Vagina (tissue), 2 donors: ENCODE measurements at places on chromosomes 6 and 20. TPM values are rescaled to one million over a fixed set of nuclear protein-coding genes. Genes with fewer than 3 reads are reported as not detected.

The HLA-DMB gene
- total RNA-seq: 10.3 TPM

The FUT9 gene
- not detected for total RNA-seq

The ZSCAN23 gene
- total RNA-seq: 0.98 TPM

The AVP gene
- not detected for total RNA-seq

The EYA2 gene
- total RNA-seq: 8.1 TPM

The NOX3 gene
- total RNA-seq: not detected

The PCK1 gene
- 13.0 TPM for total RNA-seq

The TMEM244 gene
- total RNA-seq: not detected

The CD93 gene
- 45.4 TPM for total RNA-seq

The HS3ST5 gene
- total RNA-seq: not detected

The RAET1G gene
- 4.9 TPM for total RNA-seq

The FAM217A gene
- not detected for total RNA-seq

The LY6G5C gene
- 1.7 TPM for total RNA-seq

The HLA-DOA gene
- total RNA-seq: 30.2 TPM

The DNMT3B gene
- total RNA-seq: 1.2 TPM

The TP53INP2 gene
- total RNA-seq: 14.5 TPM

The FOXS1 gene
- total RNA-seq: not detected

The CNR1 gene
- total RNA-seq: 6.1 TPM

The MDFI gene
- 37.3 TPM for total RNA-seq

The SYCP2 gene
- total RNA-seq: 3.2 TPM

The TAGAP gene
- total RNA-seq: 8.1 TPM

The CABLES2 gene
- total RNA-seq: 1.5 TPM

The RAB5IF gene
- total RNA-seq: 64.3 TPM

The CAP2 gene
- 9.6 TPM for total RNA-seq

The IP6K3 gene
- 1.5 TPM for total RNA-seq

The KIAA0408 gene
- total RNA-seq: 4.7 TPM

The FOXO3 gene
- 110 TPM for total RNA-seq

The CTCFL gene
- not detected for total RNA-seq

The KCNK16 gene
- total RNA-seq: not detected

The SLC13A3 gene
- 1.2 TPM for total RNA-seq

The SYCP2L gene
- 0.25 TPM for total RNA-seq

The EPHA7 gene
- 2.7 TPM for total RNA-seq

The PRR3 gene
- 5.9 TPM for total RNA-seq

The ZHX3 gene
- total RNA-seq: 26.8 TPM

The CEP85L gene
- 11.8 TPM for total RNA-seq

The ZNF334 gene
- 5.4 TPM for total RNA-seq

The RWDD2A gene
- 2.0 TPM for total RNA-seq

The ZC3H12D gene
- total RNA-seq: 2.2 TPM
